ENCODE measurements at places on chromosomes 2 and 18.

DNA sequence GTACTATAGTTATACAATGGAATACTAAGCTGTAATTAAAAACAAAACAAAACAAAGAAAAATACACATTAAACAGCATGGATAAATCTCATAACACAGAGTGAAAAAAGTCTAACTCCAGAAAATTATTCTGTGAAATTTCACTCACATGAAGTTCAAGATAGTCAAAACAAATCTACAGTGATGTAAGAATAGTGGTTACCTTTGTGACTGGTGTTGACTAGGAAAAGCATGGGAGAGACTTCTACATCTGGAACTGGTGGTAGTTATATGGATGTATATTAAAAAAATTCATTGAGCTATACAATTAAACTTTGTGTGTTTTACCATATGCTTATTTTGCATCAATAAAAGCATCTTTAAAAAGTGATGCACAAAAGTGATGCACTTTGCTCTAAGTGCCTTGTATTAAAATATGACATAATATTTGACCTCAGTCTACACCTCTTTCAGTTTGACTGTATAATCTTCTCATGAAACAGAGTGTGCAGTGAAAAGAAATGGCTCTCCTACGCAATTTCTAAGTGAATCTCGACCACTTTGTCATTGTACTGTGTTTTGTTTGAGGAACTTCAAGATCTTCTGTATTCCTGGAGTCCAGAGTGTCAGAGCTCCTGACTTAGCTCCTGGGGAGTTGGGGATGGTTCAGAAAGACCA lies 28.0 kb downstream of the STAT4 start:
- no peak for DNase-seq

DNA sequence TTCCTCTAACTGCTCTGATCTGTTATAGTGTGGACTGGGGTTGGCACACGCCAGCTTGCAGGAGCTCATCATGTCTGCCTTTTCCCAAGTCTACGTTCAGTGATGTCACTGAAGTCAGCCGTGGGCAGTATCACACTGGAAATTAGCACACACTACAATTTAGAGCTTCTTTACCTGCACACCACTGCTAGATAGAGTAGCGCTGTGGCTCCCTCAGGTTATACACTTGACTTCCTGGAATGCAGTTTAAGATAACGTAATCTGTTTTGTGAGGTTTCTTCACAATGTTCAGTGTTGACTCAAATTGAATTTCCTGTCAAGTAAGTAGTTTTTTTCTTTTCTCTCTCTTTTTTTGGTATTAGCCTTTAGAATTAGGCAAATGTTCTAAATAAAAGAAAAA lies 487.2 kb downstream of the DCDC2C start:
- DNase-seq = no peak

GRCh38 chr18:69887256-69887655 lies 60.4 kb downstream of the CD226 start:
- no peak for DNase-seq

DNA sequence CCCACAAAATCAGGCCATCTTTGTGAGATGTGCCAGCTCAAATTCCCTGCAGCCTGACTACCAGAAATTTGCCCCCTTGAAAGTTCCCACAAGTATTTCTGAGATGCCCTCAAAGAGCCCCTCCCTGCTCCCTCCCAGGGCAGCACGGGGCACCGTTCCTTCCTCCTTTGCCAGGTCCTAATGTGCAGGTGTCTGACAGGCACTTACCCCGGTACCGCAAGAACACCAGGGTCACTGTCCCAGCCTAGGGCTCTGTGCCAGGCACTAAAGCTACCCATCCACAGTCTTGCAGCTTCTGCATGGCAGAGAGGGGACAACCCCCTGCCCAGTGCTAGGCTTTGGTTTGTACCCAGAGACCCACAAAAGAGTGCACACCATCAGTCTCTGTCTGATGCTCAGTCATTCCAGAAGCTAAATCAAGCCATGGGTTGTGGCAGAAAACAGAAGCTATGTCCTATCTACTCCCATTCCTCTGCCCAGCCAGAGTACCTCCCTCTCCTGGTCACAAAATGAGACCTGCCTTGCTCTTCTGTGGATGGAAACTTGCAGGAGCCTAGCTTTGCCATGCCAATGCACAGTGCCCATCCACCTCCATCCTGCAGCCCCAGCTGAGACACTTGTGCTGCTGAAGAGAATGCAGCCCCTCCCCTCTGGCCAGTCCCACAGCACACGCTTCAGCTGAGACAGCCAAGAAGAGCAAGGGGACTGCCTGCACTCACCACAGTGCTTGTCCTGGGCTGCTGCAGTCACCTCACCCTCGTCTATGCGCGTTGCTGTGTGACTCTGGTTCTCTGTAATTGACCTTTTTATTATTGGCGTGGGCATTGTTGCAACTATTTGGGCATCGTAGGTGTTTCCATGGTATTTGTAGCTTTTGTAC lies 48.7 kb downstream of the INPP5D start:
- DNase-seq = no peak

- DNase-seq = peak; percentile 68
Measured at GRCh38 chr18:61833387-61833786, 59.4 kb downstream of the RNF152 start.

- no peak for DNase-seq
Measured at GRCh38 chr18:13461469-13461868, 242.9 kb downstream of the LDLRAD4 start.

- DNase-seq = no peak
Measured at GRCh38 chr2:51620796-51621195, 588.9 kb upstream of the NRXN1 start.

- DNase-seq = no peak
Measured at GRCh38 chr2:239277401-239278085, 123.3 kb downstream of the HDAC4 start.
